ENCODE measurements at places on chromosomes 2 and 18.
A peak's percentile ranks its signal among the peaks of the same experiment; 100 is the strongest.

- no peak for DNase-seq
These were observed 734.4 kb downstream of the CBLN2 start for GRCh38 chr18:71809711-71810110.

GRCh38 chr18:43382641-43383403, 105.5 kb upstream of the SYT4 start:
- DNase-seq: no peak

DNA sequence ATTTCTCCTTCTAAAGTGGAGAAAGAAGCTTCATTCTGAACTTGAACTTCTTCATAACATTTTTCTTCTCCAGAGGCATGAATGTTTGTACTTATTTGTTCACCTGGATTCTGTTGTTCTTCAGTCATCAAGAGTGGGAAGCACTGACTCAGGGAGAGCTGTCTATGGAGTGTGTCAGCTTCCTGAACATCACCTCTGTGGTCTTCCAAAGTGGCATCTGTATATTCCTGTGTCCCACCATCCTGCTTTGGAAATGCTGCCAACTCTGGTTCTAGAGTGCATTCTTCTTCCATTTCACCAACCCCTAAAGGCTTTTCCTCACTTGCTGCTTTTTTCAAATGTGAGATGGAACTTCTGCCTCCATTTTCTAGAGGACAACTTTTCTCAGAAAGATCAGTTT, 59.5 kb downstream of the TTN start:
- DNase-seq: no peak

DNA sequence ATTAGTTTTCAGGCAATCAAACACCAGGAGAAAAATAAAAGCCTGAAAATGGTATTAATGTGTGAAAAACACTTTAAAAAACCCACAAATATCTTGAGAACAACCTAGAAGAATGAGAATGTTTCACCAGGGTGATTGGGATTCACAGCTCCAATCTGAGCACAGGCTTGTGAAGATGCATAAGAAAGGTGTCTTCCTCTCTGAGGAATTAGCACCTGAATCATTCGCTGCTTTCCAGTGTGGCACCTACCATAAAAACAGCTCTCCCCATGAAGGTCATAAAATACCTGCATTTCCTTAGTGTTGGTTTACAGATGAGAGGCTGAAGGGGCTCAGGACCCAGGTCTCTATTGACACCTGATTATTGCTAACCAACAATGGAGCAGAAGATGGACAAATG, 499.7 kb upstream of the KLHL29 start:
- no peak for DNase-seq

DNA sequence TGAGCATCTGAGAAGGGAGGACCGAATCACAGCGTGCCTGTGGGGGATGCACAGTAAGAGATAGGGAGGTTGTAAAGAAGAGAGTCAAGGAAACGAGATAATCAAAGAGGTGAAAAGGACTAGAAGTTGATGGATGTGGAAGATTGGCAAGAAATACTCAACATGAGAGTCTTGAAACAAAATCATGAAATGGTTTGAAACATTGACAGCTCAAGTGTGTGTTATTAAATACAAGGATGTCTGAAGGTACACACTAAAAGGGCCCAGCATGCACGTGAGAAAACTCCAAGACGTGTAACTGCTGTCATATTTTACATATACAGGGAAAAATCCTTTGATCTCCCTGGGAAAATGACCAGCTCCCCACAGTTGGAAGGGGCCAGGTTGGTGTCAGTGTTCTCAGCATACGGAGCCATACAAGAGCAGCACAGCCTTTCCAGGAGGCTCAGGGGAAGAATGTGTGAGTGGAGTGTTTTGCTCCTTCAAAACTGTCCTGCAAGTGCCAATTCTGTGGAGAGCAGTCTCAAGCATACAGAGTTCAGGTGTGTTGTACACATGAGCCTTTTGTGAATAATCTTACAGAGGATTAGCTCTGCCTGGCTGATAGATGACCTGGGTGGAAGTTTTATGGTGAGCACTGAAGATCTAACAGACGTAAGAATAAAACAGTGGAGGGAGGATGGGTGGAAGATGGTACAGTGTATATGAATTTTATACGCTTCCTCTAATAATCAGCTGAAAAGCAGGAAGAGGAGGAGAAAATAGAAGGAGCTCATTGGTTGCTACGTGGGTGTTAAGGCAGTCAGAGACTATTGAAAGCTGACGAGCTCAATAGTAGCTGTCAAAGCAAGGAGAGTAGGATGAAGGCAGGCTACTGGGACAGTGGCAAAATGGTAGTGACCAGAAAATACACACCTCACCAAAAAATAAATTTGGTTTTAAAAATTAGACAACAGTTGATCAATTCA, 126.8 kb downstream of the ATP9B start:
- no peak for DNase-seq

GRCh38 chr2:120710256-120710655, 25.4 kb upstream of the GLI2 start:
- DNase-seq: no peak

DNA sequence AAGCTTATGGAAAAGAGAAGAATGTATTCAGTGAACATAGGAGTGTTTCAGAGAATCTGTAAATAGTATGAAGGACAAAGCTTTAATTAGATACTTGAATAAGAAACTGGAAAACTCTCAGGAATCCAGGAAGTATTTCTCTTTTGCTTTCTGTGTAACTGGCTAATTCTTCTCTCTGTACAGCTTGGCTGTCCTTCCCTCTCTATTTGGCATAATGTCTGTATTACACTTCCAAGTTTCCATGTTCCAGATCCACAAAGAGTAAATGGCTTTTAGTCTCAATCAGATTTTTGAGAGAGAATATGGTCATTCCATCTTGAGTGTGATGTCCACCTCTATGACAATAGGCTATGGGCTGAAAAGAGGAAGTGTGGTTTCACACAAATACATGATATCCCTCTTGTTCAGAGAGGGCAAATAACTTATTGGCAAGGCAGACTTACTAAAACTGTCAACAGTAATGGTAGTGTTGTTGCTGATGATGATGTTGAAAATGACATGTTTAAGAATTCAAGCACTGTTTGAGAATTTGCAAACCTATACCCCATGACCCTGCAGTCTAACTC, 129.2 kb upstream of the ERBB4 start:
- DNase-seq: no peak

GRCh38 chr2:43111788-43112554, 114.4 kb downstream of the ZFP36L2 start:
- no peak for DNase-seq

DNA sequence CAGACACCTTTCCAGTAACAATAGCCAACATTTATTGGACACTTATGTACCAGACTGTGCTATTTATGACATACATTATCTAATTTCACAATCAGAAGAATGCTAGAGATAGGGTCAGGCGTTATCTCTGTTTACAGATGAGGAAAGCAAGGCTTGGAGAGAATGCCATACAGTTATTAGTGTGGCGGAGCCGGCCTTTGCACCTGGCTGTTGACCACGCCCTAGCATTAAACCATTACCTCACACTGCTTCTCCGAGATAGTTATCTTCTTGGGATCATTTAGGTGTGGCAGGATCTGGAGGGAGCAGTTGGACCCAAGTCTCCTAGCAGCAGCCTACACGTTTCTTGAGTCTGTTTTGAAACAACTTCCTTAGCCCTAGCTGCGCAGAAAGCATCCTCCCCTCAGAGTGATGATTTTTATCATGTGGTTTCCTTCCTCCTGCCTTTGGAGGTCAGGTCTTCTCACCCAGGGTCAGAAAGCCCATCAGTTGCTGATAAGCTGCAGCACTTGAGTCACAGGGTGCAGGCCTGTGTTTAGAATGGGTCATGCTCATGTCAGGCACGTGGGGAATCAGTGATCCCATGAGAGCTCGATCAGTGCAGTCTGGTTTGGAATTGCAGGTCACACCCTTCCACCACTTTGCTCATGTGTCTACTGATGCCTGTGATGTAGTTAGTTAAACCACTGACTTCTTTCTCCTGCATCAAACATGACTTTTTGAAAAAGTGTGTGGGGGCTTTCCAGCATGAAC, 118.2 kb downstream of the SPTBN1 start:
- DNase-seq: peak; percentile 65

DNA sequence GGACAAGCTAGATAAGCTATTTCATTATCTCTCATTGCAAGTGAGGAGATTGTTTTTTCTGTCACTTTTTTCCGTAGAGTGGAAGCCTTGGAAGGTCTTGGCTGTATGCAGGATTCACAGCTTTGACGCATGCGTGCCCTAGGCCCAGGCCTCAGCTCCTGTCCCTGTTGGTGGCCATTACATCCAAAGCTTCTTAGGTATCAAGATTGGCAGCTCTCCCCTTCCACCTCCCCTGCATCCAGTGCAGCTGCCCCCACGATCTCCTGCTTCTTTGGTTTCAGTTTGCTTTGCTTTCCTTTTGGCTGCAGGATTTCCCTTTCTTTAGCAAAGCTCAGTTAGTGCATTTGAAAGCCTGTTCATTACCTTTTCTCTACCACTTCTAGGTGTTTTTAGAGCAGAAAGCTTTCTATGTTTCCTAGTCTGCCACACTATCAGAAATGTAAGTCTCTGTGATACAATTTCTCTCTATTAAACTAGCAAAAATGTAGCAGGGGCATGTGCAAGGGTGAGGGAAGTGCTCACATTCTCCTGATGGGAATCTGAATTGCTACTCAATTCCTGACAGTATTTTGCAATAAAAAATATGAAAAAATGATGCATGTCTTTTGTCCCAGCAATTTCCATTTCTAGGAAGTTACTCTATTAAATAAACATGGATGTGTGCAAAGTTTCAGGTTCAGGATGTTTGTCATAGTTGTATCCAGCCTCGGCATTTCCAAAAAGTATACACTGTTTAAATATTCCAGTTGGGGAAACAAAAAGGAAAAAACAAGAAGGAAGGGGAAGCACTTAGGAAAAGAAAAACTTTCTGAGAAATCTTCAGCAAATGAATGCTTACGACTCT, 91.2 kb downstream of the LIPG start:
- DNase-seq: no peak

DNA sequence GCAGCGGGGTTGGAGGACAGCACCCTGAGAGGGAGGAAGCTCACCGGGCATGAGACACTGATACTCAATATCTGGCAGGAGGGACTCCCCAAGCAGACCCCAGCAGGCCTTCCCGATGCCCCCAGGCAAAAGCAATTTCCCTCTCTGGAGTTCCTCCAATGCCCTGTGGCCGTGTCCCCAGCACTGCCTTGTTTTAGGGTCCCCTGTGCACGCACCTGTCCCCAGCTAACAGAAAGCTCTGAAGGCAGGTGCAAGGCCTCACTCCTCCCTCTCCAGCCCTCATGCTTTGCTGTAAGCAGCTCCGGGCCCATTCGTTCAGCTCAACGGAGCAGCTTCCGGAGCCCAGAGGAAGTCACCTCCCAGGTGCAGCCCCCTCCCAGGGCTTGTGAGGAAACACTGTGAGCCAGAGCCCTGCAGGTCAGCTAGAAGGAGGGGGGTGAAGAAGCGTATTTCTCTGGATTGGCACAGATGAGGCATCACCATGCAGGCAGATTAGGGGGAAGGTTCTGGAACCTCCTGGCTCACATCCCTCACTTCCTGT, 50.3 kb upstream of the ID2 start:
- DNase-seq: no peak

- DNase-seq: peak; percentile 48
These were observed 51.8 kb upstream of the RAB27B start for GRCh38 chr18:54776282-54776977.

GRCh38 chr2:199756211-199756610, 94.8 kb downstream of the FTCDNL1 start:
- no peak for DNase-seq

GRCh38 chr2:45714679-45715078, 63.2 kb downstream of the PRKCE start:
- DNase-seq: no peak

DNA sequence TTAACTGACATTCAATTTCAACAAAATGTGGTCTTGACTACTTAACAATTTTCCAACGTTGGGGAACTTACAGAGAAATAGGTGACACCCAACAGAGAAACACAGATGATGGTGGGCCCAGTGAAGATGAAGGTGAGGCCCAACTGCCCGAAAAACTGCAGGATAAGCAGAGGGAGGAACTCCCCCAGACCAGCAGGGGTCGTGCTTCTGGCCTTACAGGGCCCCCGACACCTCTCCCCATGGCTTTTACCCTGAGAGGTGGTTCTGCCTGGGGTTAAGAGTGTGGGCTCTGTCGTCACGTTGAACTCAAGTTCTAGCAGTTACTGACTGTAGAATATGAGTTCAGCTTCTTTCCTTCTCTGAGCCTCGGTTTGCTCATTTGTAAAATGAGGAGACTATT, 119.5 kb upstream of the SMIM21 start:
- no peak for DNase-seq

GRCh38 chr2:64873472-64873924, 115.7 kb upstream of the SLC1A4 start:
- peak; percentile 86 for DNase-seq

DNA sequence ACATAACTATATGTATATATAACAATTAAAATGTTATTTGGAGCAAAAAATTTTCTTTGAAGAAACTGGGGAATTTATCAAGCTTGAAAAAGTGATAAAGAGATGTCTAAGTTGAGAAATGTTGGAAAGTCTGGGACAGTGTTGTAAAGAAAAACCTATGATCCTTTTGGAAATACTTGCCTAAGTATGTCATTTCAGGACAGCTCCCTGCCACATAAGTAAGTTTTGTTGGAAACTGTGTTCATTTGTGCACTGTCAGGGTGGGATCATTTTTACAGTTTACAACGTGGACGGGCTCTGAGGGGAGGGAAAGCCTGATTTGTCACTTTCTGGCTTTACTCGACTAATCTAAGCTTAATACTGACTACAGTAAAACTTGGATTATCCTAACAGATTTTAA, 10.4 kb upstream of the COL3A1 start:
- no peak for DNase-seq

DNA sequence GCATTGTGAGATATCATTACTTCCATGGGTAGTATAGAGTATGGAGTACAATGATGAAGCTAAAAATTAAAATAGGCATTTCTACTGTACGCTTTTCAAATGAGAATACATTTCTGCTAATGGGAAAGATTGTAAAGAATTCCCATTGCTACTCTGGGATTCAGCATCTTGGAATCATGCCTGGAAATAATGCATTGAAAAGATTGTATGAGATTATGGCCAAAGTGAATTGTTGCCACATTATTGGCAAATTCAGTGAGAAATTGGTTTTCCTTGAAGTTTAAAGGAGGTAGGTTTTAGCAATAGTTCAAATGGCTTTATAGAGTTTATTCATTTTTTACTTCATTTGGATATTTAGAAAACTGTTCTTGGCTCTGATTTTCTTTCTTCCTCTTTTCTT, 157.9 kb downstream of the GULP1 start:
- DNase-seq: no peak

GRCh38 chr18:60421356-60422118, 49.0 kb upstream of the MC4R start:
- DNase-seq: no peak

DNA sequence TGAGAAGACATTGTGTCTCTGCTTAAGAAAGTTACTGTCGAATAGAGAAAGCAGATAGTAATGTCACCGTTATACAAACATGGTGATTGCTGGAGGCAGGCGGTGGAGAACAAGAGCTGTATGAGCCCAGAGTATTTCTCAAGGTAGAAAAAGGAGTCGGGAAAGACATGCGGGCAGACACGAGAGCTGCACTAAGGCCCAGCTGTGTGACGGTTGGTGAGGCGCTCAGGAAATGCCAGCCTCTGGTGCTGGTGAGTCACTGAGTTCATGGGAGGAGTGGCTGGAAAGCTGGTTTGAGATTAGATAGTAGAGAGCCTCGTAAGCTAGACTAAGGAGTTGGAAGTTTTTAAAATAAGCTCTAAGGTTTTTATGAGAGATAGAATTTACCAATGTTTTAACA, 390.9 kb upstream of the TRIB2 start:
- DNase-seq: peak; percentile 9

All from stimulated activated CD4-positive, alpha-beta T cell treated with anti-CD3 and anti-CD28 coated beads, Interleukin-15, amount 100 ng/mL, for 24 hours (primary cell).